ENCODE measurements at places on chromosomes 6 and 20.

DNA sequence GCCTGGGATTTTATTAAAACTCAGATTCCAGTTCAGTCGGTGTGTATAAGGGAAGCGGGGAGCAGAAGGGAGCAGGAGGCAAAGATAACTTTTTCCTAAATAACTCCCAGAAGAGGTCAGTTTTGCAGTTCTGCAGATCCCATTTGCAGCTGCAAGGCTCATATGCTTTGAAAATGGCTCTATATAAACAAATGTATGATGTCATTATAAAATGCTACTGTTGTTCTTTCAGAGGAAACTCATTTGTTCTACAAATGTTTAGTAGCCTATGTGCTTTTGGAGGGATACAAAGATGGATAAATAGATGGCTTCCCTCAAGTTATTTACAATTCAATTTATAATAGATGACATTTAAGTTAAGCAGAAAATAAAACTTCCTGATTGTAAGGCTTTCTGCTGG is 29.2 kb upstream of the DSP start:
- no peak for DNase-seq

GRCh38 chr6:97668716-97669115 is 385.7 kb upstream of the MMS22L start:
- DNase-seq = no peak

DNA sequence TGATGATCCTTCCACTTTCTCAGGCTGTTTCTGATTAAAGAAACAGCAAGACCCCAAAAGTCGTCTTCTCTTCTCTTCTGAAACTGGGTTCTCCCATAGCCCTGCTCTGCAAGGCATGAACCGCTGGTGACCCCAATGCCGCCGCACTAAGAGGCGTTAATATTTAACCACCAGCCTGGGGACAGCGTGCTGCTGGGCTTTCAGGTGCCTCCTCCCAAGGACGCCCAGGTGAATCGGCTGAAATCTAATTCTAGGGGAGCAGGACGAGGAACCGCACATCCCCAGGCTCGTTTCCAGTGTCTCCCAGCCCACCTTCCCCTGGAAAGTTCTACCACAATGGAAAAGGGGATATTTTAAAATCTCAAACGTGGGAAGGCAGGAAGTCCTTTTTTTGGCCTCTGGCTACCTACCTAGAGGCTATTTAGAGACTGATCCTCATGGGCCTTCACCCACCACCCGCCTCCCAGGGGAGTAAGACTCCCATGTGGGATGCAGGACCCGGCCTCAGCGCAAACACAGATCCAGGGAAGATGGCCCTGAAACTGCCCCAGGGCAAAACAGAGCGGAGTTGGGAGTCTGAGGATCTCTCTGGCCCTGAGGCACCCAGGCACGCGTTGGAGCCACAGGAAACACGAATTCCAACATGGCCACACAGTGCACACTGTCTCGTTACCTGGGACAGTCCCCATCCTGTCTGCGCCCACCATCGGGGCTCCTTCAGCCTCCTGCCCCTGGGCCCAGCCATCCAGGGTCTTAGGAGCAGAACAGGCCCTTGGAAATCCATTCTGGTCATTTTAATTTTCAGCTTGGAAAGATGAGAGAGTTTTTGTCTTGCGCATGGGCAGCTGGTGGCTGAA is 56.2 kb downstream of the BMP7 start:
- no peak for DNase-seq

DNA sequence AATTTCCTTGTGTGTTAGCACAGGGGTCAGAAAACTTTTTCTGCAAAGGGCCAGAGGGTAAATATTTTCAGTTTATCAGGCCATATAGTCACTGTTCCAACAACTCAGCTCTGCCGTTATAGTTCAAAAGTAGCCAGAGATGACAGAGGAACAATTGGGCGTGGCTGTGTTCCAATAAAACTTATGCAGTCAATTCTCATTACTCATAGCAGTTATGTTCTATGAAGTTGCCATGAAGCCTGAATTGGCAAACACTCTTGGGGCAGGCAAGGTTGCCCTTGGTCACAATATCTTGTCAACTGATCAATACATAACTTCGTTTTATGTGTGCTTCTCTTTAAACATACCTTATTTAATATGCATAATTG is 304.2 kb downstream of the TFAP2C start:
- no peak for DNase-seq

DNA sequence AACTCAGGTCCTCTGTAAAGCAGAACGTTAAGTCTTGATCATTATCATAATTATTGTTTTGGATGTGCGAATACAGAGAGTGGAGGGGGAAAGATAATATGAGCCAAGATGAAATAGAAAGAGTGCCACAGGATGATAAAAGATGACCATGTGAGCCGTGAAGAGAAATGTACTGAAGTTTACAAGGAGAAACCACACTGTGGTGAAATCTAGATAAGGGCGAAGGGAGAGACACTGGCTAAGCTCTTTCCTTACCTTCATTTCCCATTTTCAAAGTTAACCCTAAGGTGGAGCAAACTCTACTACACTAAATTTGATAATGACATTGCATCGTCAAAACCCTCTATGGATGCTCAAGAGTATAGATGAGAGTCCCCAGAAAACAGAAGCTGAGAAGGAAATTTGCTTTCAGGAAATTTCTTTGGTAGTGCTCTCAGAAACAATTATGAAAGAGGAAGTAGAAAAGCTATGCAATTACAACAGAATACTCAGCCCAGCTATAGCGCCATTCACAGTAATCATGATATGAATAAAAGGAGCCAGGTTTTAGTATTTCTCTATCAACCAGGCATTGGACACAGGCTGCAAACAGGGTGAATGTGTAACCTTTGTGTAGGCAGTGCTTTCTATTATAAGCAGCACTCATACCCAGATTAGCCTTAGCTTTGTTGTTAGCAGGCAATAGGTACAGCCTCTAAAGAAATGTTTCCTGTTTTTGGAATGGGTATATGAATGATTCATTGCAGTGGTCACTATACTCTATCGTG is 1080.7 kb downstream of the GRIK2 start:
- DNase-seq = no peak

DNA sequence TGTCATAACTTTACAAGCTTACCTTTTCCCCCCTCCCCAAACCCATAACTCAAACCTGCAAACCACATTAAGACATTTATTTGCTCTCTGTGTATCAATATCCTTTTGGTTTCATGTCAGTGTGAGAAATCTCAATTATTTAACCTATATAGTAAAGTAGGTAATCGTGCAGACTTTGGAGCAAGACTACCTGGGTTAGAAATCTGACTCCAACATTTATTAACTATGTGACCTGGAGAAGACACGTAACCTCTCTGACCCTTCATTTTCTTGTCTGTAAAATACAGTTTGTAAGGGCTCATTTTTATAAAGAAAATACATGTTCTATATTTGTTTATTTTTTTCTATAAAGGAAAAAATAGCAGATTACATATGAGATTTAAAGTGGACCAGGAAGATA is 448.9 kb upstream of the MANEA start:
- DNase-seq = no peak

DNA sequence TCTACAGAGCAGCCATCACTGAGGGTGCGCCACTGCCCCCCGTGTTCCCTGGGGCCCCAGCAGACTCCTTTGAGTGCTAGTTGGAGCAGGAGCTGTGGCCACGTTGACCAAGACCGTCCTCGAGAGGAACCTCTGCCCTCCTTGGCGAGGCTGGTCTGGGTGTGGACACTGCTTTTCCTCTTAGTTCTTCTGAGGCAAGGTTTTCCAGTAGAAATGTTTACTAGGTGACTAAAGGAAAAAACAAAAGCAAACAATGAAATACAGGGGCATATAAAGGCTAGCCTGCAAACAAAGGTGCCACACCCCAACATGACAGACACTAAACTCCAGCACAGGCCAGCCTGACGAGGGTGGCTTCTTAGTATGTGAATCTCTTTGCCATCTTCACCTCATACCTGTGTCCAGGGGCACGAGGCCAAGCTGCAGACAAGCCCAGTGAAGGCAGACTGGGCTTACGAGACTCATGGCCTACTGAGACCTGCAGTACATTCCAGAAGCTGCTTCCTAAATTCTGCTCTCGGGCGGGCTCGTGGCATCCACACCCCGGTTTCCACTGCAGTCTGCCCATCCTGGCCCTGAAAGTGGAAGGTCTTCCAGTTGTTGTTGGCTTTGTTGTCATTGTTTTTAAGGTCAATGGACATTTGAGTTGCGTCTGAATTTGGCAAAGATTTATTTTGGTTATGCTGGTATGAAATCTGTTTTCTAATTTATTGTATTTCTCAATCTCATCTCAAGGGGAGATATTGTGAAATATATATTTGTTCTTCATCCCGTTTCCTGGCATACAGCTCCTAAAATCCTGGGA is 39.2 kb downstream of the FAM50B start:
- DNase-seq = no peak

DNA sequence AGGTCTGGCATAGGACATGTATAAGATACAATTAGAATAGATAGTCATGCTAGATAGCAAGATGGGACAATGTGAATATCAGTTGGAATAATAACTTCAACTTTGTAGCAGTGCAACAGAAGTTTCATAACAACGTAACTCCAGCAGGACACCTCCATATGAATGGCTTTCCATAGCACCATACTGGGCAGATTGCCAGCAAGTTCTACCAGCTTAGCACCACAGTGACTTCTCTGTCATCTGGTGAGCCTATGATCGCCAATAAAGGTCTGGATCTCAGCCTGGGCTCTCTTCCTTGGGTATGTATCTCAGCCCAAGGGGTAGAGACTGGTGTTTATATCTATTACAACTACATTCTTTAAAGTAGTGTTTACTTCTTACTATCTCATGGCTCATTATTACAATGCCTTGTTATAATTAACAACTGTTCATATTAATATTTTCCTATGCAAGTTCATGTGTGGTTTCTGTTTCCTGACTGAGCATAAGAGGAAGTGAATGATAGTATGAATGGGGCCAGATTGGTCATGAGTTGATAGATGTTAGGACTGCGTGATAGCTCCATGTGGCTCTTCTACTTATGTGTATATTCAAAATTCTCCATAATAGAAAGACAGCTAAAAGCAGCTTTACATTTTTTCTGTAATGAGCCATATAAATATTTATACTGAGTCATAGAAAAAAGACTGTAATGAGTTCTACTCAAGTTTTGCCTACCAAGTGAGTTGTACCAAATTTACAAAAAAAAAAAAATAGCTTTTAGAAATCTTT is 22.9 kb downstream of the HTR1B start:
- no peak for DNase-seq

- no peak for DNase-seq
Measured at GRCh38 chr6:65786815-65787214, 79.8 kb upstream of the EYS start.

GRCh38 chr20:15267935-15268334 is 930.5 kb upstream of the FLRT3 start:
- DNase-seq = no peak

GRCh38 chr20:42986143-42986773 is 203.4 kb downstream of the PTPRT start:
- DNase-seq = no peak

GRCh38 chr6:62280099-62280498 is 5.9 kb downstream of the KHDRBS2 start:
- no peak for DNase-seq

DNA sequence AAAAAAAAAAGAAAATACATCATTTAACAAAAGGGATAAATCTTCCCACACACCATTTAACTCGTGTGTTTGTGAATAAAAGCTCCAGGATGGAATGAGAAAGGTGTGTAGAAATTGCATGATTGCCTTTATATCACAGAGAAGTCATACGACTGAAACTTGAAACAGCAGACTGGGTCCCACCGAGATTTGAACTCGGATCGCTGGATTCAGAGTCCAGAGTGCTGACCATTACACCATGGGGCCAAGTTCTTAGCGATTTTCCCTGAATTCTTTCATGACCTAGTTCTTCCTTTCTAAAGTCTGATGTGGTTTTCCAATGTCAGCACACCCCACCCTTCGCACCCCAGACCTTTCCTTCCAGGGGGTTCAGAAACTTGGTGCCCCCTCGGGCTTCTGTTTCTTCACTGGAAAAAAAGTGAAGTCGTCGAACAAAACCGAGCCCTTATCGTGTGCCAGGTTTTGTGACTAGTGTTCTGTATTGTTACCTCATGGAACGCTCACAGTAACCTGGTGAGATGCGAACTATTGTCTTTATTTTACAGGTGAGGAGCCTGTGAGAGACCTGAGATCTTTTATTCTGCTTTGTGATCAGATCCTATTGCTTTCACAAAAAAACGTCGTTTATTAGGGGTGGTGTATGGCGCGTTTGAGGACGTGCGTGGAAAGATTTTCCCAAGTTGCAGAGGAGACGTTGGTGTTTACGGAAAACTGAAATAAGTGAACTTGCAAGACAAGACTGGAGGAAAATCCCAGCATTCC is 120.8 kb downstream of the OR2B2 start:
- DNase-seq = no peak

DNA sequence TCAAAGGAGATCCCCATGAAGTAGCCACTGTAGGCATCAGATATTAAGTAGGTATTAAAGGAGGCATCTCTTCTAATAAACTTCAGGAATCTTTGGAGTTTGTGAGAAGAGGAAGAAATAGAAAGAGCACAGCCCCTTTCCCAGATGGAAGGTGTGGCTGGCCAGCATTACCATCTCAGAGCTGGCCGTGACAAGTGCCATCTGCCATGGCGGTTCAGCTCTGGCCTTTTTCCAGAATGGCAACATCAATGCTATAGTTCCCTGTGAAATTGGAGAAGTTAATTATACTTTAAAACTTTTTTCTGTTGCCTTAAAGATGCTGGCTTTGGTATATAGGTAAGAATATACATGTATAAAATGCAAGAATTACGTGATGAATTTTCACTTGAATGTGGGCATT is 51.9 kb upstream of the MCUR1 start:
- no peak for DNase-seq

DNA sequence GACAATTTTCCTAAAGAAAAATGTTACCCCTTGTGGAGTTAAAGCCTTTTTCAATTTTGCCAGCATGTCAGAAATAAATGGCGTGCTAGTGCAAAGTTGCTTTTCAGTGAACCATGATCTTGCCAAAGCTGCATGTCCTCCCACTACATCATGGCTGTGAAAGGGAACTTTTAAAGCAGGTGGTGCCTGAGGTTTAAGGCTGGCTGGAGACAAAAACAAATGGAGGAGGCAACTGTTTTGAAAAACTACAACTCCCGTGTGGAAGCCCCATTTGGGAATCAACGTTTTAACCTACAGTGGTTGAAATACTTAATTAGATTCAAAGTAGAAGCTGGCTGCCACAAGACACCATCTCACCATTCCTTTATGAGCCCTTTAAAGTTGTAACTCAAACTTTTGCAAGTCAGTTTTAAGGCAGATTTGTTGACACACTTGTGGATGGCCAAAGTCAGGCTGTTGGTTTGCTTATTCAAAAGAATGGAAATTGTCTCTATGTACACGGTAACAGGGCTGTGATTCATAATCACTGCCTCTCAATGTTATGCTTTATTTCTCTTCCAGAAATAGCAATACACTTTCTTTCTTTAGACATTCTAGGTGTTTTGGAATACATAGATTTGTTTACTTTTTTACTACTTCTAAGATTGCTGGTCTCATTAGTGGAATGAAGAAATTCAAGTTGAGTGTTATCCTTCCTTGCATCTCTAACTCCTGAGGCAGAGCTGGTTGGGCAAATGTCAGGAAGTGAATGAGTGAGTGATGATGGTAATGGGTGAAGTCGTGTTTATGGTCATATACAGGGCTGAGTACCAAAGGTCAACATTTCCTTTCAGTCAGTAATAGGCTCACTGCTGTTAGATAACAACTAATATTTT is 196.4 kb upstream of the GMDS start:
- no peak for DNase-seq

- DNase-seq = no peak
Measured at GRCh38 chr6:146028851-146029572, at the start of gene GRM1. GRM1 (plus strand) TSS chr6:146029062; CDS start chr6:146029518, 456 bp downstream.
